Hematopoietic multipotent progenitor cell treated with erythropoietin and hydrocortisone succinate and interleukin-3 and kit ligand, for 4 days (in vitro differentiated cells): ENCODE measurements at places on chromosomes 4 and X.

DNA sequence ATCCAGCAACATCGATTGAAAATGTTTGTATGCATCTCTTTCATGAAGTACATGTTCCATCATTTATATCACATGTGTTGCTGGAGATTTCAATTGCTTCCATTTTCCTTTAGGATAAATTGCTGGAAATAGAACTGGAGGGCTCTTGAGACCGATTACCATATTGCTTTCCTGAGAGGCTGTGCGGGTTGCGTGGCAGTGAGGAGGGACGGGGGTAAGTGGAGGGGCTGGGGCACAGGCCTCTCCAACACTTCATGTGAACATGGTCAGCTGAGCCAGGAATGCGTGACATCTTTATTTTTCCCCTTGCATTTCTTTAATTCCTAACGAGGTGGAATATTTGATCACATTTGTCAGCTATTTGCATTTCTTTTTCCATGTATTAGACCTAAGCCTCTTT lies 144.6 kb downstream of the TBL1X start:
- no peak for DNase-seq

DNA sequence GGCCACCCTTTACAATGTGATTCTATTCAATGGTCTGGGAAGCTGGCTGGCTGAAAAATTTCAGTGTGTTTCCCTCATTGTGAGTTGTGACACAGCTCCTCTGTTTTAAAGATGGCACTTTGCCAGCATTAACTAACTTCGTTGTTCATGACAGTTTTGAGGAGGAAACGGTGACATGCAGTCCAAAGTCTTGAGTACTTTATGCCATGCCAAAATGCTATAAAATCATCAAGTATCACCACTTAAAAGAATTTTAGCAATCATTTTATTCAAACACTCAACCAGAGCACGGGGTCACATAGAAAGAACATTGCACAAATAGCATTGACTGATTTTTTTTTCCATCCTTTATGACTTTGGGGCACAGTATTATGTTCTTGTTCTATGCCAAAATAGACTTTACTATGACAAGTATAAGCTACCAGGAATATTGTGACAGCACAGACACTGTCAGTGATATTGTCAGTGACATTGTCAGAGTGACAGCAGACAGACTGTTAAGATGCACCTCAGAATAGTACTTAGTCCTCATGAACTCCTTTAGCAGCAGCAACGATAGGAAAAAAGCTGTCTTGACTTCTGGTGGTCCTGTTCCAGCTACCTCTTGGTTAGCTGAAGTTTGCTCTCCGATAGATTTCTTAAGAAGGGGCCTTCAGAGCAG lies 46.7 kb downstream of the CXCL13 start:
- DNase-seq = peak; percentile 34

DNA sequence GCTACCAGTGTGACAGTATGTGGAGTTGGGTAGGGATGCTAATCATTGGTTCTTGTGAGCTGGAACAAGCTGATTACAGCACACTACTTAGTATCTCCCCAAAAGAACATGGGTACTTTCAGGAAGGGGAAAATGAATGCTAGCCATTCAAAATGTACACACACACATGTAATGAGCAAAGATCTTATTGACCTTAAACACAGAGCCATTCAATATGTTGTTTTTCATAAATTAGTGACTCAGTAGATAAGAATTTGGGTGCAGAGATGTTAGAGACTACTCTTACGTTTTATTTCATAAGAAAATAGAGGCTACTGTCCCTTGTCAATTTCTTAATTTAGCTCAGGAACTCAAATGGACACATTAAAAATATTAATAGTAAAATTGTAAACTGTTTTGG lies 509.5 kb upstream of the ATOH1 start:
- no peak for DNase-seq

DNA sequence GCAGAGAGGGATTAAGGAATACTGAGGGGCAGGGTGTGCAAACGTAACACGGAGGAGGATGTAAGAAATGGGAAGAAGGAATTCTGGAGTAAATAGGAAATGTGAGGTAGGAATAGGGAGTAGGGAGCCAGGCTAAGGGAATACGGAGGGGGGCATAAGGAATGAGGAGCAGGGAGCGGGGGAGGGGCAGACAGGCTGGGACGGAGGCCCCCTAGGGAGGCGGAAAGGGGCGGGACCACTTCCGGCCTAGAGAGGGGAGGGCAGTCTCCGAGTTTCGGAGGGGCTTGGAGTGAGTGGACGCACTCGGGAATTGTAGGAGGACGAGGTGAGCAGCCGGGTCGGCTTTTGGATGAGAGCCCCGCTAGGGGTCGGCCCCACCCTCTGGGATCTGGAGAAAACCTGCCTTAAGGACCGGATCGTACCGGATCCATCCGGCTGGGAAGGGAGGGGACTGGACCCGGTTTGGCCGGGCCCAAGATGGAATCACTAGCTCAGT lies 612 bp downstream of the MAGED2 start:
- DNase-seq = peak; percentile 65

DNA sequence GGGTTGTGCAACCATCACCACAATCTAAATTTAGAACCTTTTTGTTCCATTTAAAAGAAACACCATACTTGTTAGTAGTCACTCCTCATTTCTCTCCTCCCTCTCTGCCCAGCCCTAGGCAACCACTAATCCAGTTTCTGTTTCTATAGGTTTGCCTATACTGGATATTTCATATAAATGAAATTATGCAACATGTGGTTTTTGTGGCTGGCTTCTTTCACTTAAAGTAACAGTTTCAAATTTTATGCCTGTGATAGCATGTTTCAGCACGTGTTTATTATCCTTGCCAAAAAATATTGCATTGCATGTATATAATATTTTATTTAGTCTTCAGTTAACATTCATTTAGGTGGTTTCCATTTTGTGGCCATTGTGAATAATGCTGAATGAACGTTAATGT lies 437.6 kb downstream of the IL1RAPL1 start:
- DNase-seq = peak; percentile 44

DNA sequence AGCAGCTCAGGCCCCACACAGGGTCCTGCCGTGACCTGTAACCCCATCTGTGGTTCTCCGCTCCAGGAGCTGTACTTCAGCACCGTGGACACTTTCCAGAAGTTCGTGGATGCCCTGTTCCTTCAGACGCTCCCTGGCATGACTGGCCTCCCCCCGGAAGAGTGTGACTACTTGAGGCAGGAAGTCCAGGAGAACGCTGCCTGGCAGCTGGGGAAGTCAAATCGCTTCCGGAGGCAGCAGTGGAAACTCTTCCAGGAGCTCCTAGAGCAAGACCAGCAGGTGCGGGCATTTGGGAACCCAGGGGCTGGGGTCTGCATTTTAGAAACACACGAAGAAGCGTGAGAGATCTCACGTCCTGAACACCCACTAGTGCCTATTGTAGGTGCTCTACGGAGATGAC lies 72.5 kb downstream of the EVC start:
- no peak for DNase-seq

- peak; percentile 8 for DNase-seq
These were observed 128.5 kb upstream of the TSPAN5 start for GRCh38 chr4:98786866-98787265.
